ENCODE measurements at places on chromosomes 7 and 10.
A peak's percentile ranks its signal among the peaks of the same experiment; 100 is the strongest.

DNA sequence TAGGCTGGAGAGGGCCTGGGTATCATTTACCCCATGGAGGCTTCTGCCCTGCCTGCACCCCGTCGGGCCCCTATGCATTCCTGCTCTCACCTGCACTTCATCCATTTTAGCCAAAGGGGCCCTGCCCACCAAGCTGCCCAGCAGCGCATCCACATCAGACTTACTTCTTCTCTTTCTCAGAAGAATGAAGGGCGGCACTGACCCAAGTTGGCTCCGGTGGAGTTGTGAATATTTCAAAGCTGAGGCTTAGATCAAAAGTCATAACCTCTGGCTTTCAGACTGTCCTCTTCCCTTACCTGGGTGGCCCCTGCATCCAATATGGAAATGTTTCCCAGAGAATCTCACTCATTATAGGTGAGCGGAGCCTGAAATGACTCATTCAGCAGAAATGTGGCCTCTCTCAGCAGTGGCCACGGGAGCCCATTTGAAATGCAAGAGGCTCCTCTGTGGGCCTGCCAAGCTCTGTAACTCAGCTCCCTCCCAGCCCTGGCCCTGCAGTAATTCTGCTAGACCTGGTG, 117.6 kb upstream of the TCF7L2 start:
- peaks cover 2% of the 10 kb centered on the region for H3K4me1 ChIP-seq
- H3K27me3 ChIP-seq = no peaks in the 10 kb centered on the region
- DNase-seq = peak; percentile 15

GRCh38 chr7:148919859-148920258, 35.8 kb upstream of the EZH2 start:
- H3K27ac ChIP-seq = no peak overlapping the region
- no peak overlapping the region for H3K4me3 ChIP-seq

- no peak overlapping the region for H3K27ac ChIP-seq
- H3K4me3 ChIP-seq = no peak overlapping the region
- no peaks in the 10 kb centered on the region for H3K27me3 ChIP-seq
- no peaks in the 10 kb centered on the region for H3K36me3 ChIP-seq
- H3K4me1 ChIP-seq = peaks cover 3% of the 10 kb centered on the region
- peak; percentile 36 for DNase-seq
Measured at GRCh38 chr7:38000272-38000671, 79.8 kb downstream of the EPDR1 start.

GRCh38 chr10:119781498-119781897, 55.6 kb downstream of the INPP5F start:
- no peak for DNase-seq
- no peak overlapping the region for H3K4me3 ChIP-seq
- peaks cover 11% of the 10 kb centered on the region for H3K4me1 ChIP-seq

Measured in astrocyte (in vitro differentiated cells and primary cell).